ENCODE measurements at places on chromosomes 3 and 15. TPM values are rescaled to one million over a fixed set of nuclear protein-coding genes. Genes with fewer than 3 reads are reported as not detected.

SLC6A11 gene
- not detected for total RNA-seq

PPARG gene
- 19.1 TPM for total RNA-seq

CADM2 gene
- total RNA-seq = not detected

MLF1 gene
- total RNA-seq = 4.9 TPM

ADPRH gene
- total RNA-seq = 1.1 TPM

STAB1 gene
- total RNA-seq = 7.1 TPM

EIF4A2 gene
- total RNA-seq = 240 TPM

SMAD3 gene
- total RNA-seq = 23.5 TPM

SERPINI1 gene
- total RNA-seq = 5.5 TPM

MAP4 gene
- 134 TPM for total RNA-seq

CLDN18 gene
- total RNA-seq = not detected

KBTBD13 gene
- not detected for total RNA-seq

SIDT1 gene
- not detected for total RNA-seq

TERC gene
- 340 TPM for total RNA-seq

TUSC7 gene
- not detected for total RNA-seq

CPN2 gene
- total RNA-seq = not detected

DPH3 gene
- 19.5 TPM for total RNA-seq

CADPS gene
- not detected for total RNA-seq

Measured in cardiac atrium fibroblast (primary cell).